ENCODE measurements at places on chromosomes 2 and 18.

DNA sequence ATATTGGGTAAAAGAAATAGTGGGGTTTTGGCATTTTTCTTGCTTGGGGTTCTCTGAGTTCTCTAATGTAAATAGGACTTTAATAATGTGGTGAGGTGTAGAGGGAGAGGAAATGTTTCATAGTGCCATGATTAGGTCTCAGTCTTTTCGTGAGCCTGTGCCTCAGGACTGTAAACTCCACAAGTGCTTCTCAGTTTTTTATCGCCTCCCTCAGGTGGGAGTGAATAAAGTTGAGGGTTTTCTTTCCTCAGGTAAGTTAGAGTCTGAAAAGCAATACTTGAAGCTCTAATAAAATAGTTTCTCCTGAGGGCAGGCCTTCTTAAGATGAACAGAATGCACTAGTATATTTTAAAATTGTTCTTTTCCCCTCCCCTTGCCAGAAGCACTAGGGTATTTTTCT lies 243.1 kb upstream of the SETBP1 start:
- DNase-seq = no peak

GRCh38 chr2:9110346-9110884 lies 96.2 kb upstream of the ASAP2 start:
- DNase-seq = no peak

DNA sequence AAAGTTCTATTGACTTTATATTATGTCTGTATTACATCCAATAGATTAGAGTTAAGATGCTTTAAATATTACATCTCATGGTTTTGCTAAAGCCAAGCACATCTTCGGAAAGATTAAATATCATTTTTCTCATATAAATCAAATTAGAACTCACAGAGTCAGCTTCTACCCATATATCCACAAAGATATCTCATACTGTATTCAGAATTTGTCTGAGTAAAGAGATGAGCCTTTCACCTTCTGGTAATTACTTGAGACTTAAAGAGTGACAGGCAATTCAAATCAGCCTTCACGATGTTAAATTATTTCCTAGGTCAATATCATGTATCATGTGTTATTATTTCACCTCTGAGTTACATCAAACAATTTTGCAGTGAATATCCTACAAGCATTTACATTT lies 13.0 kb downstream of the CCDC178 start:
- no peak for DNase-seq

DNA sequence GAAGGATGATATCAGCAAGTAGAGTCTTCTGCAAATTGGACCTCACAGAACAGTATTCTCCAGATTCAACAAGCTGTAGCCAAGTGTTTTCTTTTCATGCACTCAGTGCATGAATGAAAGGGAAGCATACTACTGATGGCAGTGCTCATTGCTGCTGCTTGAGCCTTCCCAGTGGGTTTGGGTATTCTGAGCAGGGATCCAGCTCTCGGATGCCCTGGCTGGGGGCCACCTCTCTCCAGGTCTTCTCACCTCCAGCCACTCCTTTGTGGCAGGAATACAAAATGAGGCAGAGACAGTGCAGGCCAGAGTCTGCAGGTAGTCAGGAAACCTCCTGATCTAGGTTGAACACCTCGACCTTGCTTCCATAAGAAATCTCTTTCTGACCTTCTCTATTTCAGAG lies 390.4 kb upstream of the CELF4 start:
- DNase-seq = no peak

DNA sequence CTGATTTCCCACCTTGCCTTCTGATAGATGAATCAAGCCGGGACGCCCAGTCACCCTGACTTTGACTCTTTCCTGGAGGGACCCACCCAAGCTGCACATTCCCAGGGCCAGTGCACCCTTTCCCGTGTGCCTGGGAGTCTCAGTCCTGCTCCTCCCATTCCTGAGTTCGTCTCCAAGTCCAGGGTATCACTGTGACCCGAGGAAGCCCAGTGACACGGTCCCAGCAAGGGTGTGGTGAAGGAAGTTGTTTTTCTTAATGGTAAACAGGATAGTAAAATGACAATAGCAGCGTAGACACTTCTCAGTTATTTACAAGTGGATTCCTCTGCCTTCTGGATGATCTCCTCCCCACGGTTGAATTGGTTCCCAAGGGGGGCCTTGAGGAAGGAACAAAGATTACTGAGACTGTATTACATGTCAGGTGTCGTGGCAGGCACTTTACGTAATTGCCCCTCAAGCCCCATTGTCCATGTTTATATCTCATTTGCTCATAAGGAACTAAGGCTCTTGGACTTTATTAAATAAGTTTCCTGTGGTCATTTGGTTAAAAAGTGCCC lies 123.3 kb downstream of the PRKCE start:
- no peak for DNase-seq

All from stimulated activated CD4-positive, alpha-beta T cell treated with anti-CD3 and anti-CD28 coated beads, TNF-alpha, amount 100 ng/mL, for 24 hours (primary cell).